ENCODE measurements at places on chromosomes 6 and 20. TPM values are rescaled to one million over a fixed set of nuclear protein-coding genes. Genes with fewer than 3 reads are reported as not detected.

PPP1R16B gene
- 114 TPM for total RNA-seq

FANCE gene
- 19.2 TPM for total RNA-seq

C6orf15 gene
- total RNA-seq, result not detected

MYBL2 gene
- 81.3 TPM for total RNA-seq

KHDC1L gene
- not detected for total RNA-seq

DNA sequence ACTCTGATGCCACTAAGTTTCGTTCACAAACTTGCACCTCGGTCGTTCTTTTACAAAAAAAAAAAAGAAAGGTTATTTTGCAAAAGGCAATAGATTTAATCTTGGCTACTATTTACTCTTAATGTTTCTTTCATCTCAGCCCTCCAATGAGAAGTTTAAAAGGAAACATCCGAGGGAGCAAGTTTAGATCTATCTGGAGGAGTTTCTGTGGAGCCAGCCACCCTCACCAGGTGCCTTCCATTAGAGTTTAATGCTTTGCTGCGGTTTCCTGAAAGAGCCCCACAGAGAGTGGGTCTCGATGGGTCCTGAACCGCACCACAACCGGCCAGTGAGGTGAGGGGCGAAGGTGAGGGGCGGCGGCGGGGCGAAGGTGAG lies 632 bp downstream of the PRKN start:
- no peaks in the 10 kb centered on the region for H3K36me3 ChIP-seq
- peaks cover 2% of the 10 kb centered on the region for H3K27me3 ChIP-seq
- H3K4me3 ChIP-seq, result peak overlapping the region; percentile 83

GRCh38 chr6:3237761-3238662 lies 10.6 kb upstream of the TUBB2B start:
- no peak overlapping the region for H3K4me3 ChIP-seq
- no peak for DNase-seq
- H3K4me1 ChIP-seq, result no peaks in the 10 kb centered on the region
- no peak overlapping the region for H3K27ac ChIP-seq

GRCh38 chr6:43541774-43542471 lies 25.0 kb downstream of the POLR1C start:
- H3K36me3 ChIP-seq, result peaks cover 57% of the 10 kb centered on the region
- H3K4me3 ChIP-seq, result no peak overlapping the region
- H3K27me3 ChIP-seq, result no peaks in the 10 kb centered on the region
- H3K27ac ChIP-seq, result no peak overlapping the region
- no peak for DNase-seq
- H3K4me1 ChIP-seq, result no peaks in the 10 kb centered on the region

GRCh38 chr6:157556671-157557430 lies 175.9 kb downstream of the ZDHHC14 start:
- H3K4me3 ChIP-seq, result no peak overlapping the region
- H3K36me3 ChIP-seq, result no peaks in the 10 kb centered on the region
- peaks cover 3% of the 10 kb centered on the region for H3K27me3 ChIP-seq
- H3K4me1 ChIP-seq, result peaks cover 8% of the 10 kb centered on the region
- H3K27ac ChIP-seq, result no peak overlapping the region

DNA sequence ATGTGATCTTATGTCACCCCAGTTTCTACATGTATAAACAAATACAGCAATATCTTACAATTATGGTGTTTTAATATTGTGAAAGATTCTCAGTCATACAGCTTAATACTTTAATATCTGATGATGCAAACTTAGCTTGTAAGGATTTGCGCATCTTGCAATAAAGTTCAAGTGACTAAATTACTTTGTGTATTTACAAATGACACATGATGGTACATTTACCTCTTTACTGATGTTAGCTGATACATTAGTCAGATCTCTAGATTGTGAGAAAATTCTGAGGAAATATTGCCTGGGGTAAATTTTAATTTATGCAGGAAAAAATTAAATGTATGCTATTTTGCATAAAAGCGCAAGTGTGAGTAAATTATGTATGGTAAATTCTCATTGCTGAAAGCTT lies 418.8 kb upstream of the MMS22L start:
- no peaks in the 10 kb centered on the region for H3K36me3 ChIP-seq
- no peak for DNase-seq
- H3K27me3 ChIP-seq, result no peaks in the 10 kb centered on the region
- H3K27ac ChIP-seq, result no peak overlapping the region
- H3K4me3 ChIP-seq, result no peak overlapping the region

GRCh38 chr6:48472091-48472490 lies 361.1 kb upstream of the PTCHD4 start:
- H3K27ac ChIP-seq, result no peak overlapping the region
- H3K36me3 ChIP-seq, result no peaks in the 10 kb centered on the region
- no peaks in the 10 kb centered on the region for H3K4me1 ChIP-seq
- no peak overlapping the region for H3K4me3 ChIP-seq
- no peaks in the 10 kb centered on the region for H3K27me3 ChIP-seq

DNA sequence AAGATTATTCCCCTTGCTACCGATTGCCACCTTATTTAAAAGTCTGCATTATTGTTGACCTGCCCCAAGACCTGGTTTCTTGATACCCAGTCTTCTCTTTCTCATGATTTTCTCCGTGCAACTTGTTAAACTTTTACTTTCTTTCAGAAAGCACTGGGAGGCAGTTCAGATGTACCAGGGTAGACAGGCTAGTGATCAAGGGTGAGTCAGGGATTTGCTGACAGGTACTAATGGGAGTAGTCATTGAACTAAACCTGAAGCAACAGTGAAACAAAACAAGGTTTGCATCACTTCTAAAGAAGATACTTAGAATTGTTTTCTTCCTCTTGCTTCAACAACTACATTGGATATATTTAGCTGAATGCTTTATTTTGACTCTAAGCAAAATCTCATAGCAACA lies 124.4 kb downstream of the KCNQ5 start:
- peaks cover 8% of the 10 kb centered on the region for H3K4me1 ChIP-seq
- DNase-seq, result no peak
- H3K27ac ChIP-seq, result no peak overlapping the region
- H3K36me3 ChIP-seq, result no peaks in the 10 kb centered on the region
- no peaks in the 10 kb centered on the region for H3K27me3 ChIP-seq

DNA sequence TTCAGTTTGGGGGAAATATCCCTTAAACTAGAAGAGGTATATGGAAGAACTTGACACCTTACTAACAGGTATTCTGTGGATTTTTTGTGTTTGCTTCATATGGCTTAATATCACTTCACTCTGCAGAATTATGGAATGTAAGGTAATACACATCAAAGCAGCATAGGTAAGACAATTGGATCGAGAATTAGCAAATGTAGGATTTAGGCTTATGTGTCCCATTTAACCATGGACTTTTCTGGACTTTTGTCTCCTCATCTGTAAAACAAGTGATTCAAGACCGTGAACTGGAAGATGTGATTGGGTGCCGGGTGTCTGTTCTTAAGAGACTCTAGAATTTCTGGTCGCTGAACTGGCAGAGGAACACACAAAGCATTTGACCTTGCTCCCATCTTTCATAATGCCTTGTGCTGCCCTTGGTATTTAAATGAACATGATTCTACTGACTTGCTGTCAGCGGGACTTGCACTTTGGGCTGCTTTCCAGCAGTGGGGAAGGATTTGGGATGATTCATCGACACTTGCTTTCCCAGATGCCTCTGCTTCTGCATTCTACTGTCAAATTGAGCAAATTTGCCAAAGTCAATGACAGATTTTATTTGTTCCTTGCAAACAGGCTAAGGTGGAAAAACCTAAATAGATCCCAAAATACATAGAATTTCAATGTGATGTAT lies 199.8 kb downstream of the PLCB1 start:
- peaks cover 1% of the 10 kb centered on the region for H3K27me3 ChIP-seq
- H3K36me3 ChIP-seq, result no peaks in the 10 kb centered on the region
- no peak for DNase-seq
- no peaks in the 10 kb centered on the region for H3K4me1 ChIP-seq

- H3K4me3 ChIP-seq, result no peak overlapping the region
- peaks cover 2% of the 10 kb centered on the region for H3K27me3 ChIP-seq
- no peaks in the 10 kb centered on the region for H3K4me1 ChIP-seq
- H3K36me3 ChIP-seq, result no peaks in the 10 kb centered on the region
- no peak for DNase-seq
- H3K27ac ChIP-seq, result no peak overlapping the region
These were observed 9.5 kb upstream of the ADAM33 start for GRCh38 chr20:3691306-3691705.

- H3K27me3 ChIP-seq, result no peaks in the 10 kb centered on the region
- H3K27ac ChIP-seq, result no peak overlapping the region
- H3K4me1 ChIP-seq, result no peaks in the 10 kb centered on the region
- no peaks in the 10 kb centered on the region for H3K36me3 ChIP-seq
These were observed 167.4 kb downstream of the COL9A1 start for GRCh38 chr6:70135219-70136160.

DNA sequence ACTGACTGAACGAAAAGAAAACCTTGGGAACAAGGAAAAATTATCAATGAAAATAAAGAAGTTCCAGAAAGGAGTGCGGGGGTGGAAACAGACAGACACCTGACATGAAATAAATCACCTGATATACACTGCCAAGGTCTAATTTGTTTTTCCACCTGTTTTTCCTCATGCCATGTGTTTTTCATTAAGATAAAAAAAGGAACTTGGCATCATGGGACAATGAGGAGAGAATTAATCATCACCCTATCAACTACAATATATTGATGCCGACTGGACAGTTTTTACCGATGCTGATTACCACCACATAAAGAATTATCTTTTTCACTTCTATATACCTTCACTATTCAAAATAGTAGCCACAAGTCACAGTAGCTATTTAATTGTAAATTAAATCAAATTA lies 233.2 kb downstream of the ARHGAP18 start:
- no peak overlapping the region for H3K27ac ChIP-seq
- H3K4me3 ChIP-seq, result no peak overlapping the region
- no peak for DNase-seq
- no peaks in the 10 kb centered on the region for H3K4me1 ChIP-seq
- no peaks in the 10 kb centered on the region for H3K27me3 ChIP-seq
- H3K36me3 ChIP-seq, result no peaks in the 10 kb centered on the region

Measured in activated CD4-positive, alpha-beta memory T cell treated with anti-CD3 and anti-CD28 coated beads for 36 hours (primary cell).